ENCODE measurements at places on chromosomes 4 and X. TPM values are rescaled to one million over a fixed set of nuclear protein-coding genes. Genes with fewer than 3 reads are reported as not detected.

DNA sequence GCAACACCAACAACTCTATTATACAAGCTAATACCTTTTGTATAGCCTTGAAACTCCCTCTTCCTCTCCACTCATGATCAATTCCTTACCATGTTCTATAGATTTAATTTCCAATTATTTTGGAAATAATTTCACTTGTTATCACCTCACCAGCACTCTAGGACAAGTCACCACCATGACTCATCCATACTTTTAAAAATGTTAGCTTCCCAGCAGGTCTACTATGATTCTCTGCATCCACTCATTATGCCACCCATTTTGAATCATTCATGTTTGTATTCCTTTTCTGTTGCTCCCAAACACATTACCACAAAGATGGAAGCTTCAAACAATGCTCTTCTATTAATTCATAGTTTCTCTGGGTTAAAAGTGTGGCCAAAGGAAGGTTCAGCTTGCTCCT lies 469.6 kb downstream of the PDGFC start:
- H3K4me1 ChIP-seq, result peaks cover 2% of the 10 kb centered on the region
- no peaks in the 10 kb centered on the region for H3K27me3 ChIP-seq
- no peak overlapping the region for H3K27ac ChIP-seq
- no peak overlapping the region for H3K4me3 ChIP-seq
- no peak for DNase-seq

GRCh38 chr4:108885211-108885610 lies 122.4 kb upstream of the ETNPPL start:
- H3K4me3 ChIP-seq, result no peak overlapping the region
- peaks cover 4% of the 10 kb centered on the region for H3K4me1 ChIP-seq
- no peak overlapping the region for H3K27ac ChIP-seq
- H3K36me3 ChIP-seq, result no peaks in the 10 kb centered on the region
- no peaks in the 10 kb centered on the region for H3K27me3 ChIP-seq

- H3K36me3 ChIP-seq, result peaks cover 4% of the 10 kb centered on the region
- H3K4me1 ChIP-seq, result no peaks in the 10 kb centered on the region
- H3K27me3 ChIP-seq, result no peaks in the 10 kb centered on the region
- no peak overlapping the region for H3K4me3 ChIP-seq
Observed at GRCh38 chr4:2305766-2306501, 44.0 kb upstream of the MXD4 start.

- H3K4me1 ChIP-seq, result no peaks in the 10 kb centered on the region
- no peaks in the 10 kb centered on the region for H3K36me3 ChIP-seq
- H3K27ac ChIP-seq, result no peak overlapping the region
- no peak for DNase-seq
- H3K4me3 ChIP-seq, result no peak overlapping the region
Observed at GRCh38 chr4:32003548-32003947, 1283.4 kb downstream of the PCDH7 start.

DNA sequence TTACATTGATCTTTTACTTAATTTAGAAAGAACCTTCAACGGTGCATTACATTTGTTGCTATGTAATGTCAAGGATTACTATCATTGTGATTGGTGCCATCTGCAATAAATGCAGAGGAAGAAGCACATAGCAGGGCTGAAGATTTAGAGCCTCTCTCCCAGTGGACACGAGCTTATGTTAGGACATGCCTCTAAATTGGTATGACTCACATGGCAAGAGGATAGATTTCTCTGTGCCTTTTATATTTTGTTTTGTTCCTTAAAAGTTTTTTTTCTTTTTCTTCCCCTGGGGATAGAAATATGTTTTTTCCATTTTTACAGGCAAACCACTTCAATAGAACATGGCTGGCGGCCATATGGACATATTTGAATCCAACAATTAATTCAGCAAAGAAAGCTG lies 205.0 kb upstream of the HAND2 start:
- DNase-seq, result no peak
- no peaks in the 10 kb centered on the region for H3K4me1 ChIP-seq
- H3K4me3 ChIP-seq, result no peak overlapping the region
- no peaks in the 10 kb centered on the region for H3K27me3 ChIP-seq

GRCh38 chr4:57044996-57045395 lies 65.2 kb downstream of the IGFBP7 start:
- no peak overlapping the region for H3K4me3 ChIP-seq
- H3K36me3 ChIP-seq, result peaks cover 7% of the 10 kb centered on the region
- H3K27me3 ChIP-seq, result no peaks in the 10 kb centered on the region
- H3K4me1 ChIP-seq, result no peaks in the 10 kb centered on the region
- no peak for DNase-seq

DNA sequence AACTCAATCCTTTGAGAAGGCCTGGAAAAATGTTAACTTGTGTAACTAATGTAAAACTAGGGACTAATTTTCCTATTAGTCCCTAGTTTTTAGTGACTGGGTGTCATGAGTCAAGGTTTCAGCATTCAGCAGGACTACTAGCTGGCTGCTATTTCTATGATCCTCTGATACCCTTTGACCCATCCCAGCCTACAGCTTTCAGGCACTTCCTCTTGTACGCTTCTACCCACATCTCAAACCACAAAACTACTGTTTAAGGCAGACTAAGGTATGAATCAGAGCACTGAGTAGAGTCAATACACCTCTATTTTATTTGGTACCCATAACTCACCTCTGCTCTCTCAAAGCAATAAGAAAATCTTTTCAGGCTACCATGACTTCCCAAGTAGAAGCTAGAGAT lies 809.6 kb downstream of the PDHA2 start:
- H3K27me3 ChIP-seq, result no peaks in the 10 kb centered on the region
- H3K4me1 ChIP-seq, result no peaks in the 10 kb centered on the region
- peaks cover 7% of the 10 kb centered on the region for H3K36me3 ChIP-seq
- no peak overlapping the region for H3K27ac ChIP-seq
- DNase-seq, result no peak
- H3K4me3 ChIP-seq, result no peak overlapping the region

ADAMTS3 gene
- 0.94 TPM for total RNA-seq

ADRA2C gene
- 8.6 TPM for total RNA-seq

MGARP gene
- total RNA-seq, result 4.3 TPM

FOXR2 gene
- not detected for total RNA-seq

EDA2R gene
- total RNA-seq, result 8.3 TPM

Measured in H9 (cell line).